NCI-H510A (cell line): ENCODE measurements at places on chromosomes 1 and 21.

DNA sequence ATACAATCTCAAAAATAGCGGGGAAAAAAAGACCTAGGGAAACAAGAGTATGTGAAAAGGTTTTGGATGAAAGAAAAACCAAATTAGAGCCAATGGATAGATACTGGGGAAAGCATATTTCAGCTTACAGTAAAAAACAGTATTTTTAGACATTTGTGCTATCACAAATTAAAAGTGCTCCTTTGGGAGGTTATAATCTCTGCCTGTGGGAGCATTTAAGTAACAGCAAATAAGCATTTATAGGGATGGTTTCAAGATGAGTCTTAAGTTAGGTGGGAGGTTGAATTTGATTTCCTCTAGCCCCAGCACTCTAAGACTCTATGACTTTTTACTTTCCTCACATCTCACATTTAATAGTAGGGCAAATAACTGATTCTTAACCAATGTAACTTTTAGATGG lies 79.6 kb upstream of the SLFNL1 start:
- DNase-seq: no peak

DNA sequence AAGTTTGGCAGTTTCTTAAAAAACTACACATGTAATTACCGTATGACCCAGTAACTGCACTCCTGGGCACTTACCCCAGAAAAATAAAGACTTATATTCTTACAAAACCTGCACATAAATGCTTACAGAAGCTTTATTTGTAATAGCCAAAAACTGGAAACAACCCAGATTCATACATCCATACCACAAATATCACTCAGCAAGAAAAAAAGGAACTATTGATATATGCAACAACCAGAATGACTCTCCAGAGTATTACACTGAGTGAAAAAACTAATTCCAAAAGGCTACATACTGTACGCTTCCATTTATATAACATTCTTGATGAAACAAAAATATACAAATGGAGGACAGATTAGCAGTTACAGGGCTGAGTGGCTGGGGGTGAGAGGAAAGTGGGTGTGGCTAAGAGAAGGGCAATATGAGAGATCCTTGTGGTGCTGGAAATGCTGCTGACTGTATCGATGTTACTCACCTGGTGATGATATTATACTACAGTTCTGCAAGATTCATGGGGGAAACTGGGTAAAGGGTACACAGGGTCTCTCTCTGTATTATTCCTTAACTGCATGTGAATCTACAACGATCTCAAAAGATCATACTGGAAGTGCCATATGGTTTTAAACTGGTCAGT lies 96.0 kb upstream of the GNG4 start:
- no peak for DNase-seq

- DNase-seq: peak; percentile 22
Measured at GRCh38 chr1:179079113-179079761, 2.6 kb upstream of the TOR3A start.

GRCh38 chr1:199272139-199272544 lies 633.3 kb downstream of the PTPRC start:
- no peak for DNase-seq

DNA sequence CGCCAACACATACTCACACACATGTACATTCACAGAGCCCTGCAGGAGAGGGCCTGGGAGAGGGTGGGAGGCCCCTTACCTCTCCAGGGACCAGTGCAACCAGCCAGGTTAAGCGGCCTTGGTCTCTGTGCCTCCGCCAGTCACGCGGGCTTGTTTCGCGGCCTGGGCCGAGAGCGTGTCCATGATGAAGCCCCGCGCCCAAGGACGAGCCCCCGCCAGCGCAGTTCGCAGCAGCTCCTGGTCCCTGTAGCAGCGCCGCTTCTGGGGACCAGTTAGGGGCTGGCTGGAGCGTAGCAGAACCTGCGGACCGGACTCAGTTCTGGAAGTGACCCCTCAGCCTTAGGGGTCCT lies 7.3 kb upstream of the FAM167B start:
- no peak for DNase-seq

DNA sequence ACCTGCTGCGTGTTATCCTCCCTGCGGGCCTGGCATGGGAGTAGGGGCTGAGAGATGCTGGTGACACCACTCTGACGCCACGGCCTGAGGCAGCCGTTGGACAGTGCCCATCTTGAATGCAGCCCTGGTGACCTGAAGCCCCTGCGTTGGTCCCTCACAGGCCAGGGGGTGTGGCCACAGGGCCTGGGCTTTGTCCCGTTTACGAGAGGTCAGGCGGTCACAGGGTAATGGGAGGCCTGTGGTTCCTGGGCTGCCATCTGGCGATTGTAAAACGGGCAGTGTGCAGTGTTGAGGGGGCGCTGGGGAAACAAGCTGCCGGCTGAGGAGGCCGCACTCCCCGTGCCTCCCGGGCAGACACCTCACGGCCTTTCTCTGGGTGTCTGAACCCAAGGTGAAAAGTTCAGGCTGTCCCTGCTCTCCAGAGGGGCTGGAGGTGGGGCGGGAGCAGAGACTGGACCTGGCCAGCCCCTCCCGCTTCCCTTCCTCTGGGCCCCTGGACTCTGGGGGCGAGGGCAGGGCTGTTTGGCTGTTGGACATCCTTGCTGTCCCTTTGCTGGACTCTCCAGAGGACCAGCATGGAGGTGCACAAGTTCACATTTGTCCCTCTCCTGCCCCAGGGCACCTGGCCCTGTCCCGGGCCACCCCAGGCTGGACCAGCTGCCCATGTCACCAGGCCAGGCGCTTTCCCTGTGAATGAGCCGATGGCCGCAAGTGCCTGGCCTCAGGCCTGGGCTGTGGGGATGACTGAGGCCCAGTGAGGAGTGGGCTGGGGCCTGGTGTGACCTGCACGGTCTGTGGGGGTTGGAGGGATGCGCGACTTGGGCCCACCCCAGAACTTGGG lies 42.4 kb downstream of the SKI start:
- DNase-seq: no peak

GRCh38 chr1:88876573-88877365 lies 14.6 kb downstream of the GTF2B start:
- DNase-seq: no peak

- DNase-seq: no peak
Measured at GRCh38 chr1:240967070-240967724, 355.2 kb upstream of the GREM2 start.

GRCh38 chr1:182330303-182330702 lies 61.3 kb downstream of the GLUL start:
- DNase-seq: peak; percentile 31

GRCh38 chr1:224631462-224632115 lies 15.5 kb downstream of the CNIH3 start:
- no peak for DNase-seq

DNA sequence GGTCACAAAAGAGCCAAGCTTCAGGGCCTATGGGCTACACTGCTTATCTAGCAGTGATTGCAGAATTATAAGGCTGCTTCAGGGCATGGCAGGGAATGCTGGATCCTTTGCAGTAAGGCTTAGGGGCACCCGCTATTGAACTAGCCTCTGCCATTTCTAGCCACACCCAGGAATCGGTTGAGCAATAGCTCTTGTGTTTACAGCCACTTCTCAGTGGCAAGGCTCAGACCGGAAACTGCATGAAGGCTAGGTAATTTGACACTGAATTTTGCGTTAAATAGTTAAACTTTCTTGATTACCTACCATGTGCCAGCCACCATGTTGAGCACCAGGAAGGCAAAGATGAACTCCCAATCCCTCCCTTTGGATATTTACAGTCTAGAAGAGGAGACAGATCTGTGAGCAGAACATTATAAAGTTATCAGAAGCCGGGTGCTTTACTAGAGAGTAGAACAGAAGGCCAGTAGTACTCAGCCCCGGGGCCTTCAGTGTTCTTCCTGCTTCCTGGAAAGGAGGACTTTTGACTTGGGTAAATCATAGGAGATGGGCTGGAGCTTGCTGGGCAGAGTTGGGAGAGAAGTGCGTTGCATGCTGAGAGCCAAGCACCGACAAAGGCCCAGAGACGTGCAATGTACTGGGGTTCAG lies 98.6 kb upstream of the LPGAT1 start:
- peak; percentile 65 for DNase-seq

GRCh38 chr1:170617591-170618330 lies 46.2 kb upstream of the PRRX1 start:
- no peak for DNase-seq

DNA sequence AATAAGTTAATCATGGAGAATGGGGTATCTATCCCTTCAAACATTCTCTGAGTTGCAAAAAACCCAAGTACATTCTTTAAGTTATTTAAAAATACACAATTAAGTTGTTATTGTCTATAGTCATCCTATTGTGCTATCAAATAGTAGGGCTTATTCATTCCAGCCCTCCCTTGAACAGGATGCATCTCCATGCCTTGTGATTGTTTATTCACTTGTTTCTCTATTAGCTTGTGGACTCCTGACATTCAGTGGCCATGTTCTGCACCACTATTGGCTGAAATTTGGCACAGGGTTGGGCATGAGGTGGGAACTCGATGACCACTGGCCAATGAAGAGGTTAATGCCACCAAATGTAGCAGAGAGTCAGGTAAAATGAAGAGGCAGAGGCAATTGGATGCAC lies 272.8 kb downstream of the TNR start:
- no peak for DNase-seq

GRCh38 chr1:40944841-40945430 lies 34.6 kb upstream of the CTPS1 start:
- no peak for DNase-seq

- no peak for DNase-seq
Measured at GRCh38 chr1:14896381-14897079, 257.0 kb upstream of the TMEM51 start.

DNA sequence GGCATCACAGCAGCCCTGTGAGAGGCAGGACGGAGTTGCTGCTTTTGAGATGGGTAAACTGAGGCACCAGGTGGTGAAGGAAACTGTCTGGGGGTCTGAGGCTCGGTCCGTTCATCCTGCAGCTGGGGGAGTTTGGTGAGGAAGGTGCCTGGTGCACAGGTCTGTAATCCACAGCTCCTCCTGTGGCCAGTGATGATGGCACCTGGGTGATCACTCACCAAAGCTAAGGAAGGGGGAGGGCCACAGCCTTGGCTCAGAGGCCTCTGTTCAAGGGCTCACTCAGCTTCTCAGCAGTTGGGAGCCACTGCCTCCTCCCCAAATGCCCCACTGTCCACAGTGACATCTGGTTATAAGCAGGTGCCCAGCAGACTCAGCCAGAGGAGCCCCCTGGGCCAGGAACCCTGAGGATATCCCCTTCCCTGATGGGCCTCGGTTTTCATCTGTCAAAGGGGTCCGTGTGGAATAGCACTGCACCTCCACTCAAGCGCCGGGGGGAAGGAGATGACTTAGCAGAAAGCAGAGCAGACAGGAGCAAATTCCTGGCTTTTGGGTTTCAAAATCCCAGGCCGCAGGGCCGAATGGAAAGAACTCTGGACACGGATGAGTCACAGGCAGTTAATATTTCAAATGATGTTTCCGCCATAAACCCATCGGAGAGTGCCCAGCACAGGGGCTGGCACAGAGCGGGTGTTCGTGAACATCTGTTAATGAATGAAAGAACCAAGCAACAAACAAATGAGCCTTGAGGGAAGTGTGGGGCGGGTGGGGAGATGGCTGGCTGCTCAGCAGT lies 82.8 kb downstream of the DMRTB1 start:
- DNase-seq: no peak

GRCh38 chr1:116769561-116769977 lies 15.3 kb downstream of the CD2 start:
- DNase-seq: no peak
